Head of caudate nucleus (tissue), 42 donors: ENCODE measurements at places on chromosomes 6 and 20.
A peak's percentile ranks its signal among the peaks of the same experiment; 100 is the strongest.

DNA sequence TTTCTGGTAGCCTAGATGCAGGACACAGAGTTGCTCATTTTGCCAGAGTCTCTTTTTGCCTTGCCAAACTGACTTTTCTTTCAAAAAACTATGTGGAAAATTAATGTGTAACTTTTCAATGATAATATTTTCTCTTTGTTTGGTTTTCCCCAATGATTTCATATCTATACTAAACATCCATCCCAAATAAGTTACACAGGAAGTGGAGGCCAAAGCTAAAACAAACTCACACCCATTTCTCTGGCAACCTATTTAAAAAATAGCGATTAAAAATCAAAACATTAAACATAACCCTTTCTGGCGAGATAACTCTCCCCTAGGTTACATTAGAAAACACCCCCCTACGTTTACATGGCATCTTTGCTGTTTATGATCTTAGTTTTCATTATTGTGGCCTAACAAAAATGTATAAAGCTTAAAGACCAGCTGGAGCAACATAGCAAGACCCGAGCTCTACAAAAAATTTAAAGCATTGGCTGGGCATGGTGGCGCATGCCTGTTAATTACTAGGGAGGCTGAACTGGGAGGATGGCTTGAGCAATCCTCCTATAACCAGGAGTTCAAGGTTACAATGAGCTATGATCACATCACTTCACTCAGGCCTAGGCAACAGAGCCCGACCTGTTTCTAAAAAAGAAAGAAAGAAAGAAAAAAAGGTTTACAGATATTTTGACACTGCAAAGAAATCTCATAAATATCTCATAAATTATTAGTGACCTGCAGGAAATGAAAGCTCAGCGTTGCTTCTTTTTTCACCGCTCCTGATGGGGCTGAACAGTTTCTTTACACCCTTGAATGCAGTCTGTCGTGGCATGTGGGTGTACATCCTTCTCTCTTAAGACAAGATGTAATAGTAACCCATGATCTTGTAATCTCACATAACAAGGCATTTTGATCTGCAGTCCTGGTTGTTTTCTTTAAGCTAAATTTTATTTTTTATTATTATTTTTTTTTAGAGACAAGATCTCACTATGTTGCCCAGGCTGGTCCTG is 32.8 kb upstream of the CEP85L start:
- no peak for DNase-seq

DNA sequence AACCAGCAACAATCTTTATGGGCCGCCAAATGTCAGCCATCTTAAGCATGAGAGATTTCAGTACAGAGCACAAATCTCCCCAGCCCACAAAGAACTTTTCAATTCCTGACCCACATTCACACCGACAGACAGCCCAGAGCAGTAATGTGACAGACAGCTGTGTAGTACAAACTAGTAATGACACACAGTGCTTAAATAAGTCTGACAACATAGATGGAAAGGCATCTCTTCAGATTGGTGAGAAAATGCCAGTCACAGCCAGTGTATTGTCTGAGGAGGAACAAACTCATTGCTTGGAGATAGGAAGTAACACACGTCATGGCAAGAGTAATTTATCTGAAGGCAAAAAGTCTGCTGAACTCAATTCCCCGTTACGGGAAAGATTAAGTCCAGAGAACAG is 36.0 kb downstream of the KIZ start:
- no peak for DNase-seq

DNA sequence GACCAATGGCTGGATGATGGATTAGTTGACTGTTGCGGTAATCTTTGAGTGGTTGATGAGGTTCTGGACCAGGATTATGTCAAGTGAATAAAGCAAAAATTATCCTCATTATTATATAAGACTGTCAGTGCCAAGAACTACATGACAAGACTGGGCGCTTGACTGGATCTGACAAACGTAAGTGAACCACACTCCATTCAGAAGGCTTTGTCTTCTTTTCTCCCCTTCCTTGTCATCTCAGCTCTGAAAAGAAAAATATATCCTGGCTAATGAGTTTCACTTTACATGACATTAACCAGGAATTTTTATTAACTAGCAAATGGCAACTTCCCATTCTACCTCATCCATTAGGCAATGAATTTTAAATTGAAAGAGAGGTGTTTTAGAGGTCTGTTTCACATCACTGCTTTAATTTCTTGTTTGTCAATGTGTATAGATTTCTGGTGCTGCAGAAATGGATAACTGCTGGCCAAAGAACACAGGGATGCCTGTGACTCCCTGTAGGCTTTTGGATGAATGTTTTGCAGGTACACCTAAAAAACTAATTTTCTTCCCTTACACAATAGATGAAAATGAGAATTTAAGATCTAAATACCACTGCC is 150.1 kb downstream of the ELOVL4 start:
- DNase-seq: no peak

DNA sequence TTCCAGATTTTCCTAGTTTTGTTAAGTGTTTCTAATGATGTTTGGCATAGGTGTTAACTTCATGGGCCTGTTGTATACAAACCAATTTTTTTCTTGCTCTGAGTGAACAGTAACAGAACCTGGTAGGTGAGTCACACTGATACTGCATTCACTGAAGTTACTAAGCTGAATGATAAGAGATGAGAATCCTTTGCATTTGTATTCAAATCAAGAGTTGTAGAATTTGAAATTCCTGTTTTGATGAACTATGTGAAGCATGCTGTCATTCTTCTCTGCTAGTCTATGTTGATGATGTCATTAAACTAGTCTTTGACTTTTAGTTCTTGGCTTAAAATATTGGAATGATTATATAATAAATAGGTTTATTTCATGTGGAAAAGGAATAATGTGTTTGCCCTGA is 37.9 kb downstream of the PTPRA start:
- no peak for DNase-seq

GRCh38 chr6:154536999-154537398 is 26.5 kb upstream of the CNKSR3 start:
- DNase-seq: no peak

DNA sequence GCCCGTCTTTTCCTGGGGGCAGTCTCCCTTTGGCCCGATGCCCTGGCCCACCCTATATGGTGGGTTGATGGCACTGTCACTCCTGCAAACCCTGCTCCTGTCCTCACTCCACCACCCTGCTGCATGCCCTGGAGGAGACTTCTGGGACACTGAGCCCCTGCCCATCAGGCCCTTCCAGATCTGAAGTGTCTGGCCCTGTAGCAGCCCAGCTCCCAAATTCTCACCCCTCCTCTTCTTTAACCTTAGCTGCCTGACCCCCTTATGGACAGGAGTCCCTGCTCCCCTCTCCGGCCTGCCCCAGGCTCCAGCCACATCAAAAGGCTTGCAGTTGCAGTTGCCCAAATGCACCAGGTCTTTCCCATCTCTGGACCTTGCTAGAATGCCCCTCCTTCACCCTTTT is 20.8 kb upstream of the SLC32A1 start:
- DNase-seq: no peak

- DNase-seq: peak; percentile 49
Observed at GRCh38 chr20:49186535-49187329, 1.4 kb downstream of the STAU1 start.

DNA sequence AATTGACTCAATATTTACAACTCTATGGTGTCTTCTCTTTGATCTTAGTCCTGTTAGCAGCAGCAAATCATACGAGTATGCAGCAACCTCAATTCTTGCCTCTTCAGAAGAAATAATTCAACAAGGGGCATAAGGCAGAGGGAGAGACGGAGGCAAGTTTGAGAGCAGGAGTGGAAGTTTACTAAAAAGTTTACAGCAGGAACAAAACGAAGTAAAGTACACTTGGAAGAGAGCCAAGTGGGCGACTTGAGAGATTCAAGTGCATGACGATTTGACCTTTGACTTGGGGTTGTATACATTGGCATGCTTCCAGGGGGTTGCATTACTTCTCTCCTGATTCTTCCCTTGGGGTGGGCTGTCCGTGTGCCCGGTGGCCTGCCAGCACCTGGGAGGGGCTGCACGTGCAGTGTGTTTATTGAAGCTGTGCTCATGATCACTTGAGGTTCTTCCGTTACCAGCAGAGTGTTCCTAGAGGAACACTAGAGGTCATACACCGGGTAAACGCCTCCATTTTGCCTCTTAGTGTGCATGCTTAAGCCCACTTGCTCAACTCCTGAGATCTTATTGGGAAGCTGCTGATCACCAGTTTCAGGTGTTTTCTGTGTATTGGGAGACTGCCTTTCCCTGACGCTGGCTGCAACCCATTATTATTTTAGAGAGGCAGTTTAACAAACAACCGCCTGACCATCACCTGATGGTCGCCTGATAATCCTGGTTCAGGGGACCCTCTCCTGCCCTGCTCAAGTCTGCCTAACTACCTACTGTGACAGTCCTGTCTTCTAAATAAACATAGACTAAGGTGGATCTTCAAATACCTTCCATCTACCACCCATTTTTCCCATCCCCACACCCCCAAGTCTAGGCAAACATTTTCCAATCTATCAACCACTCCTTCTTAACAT is 172.4 kb upstream of the MYLIP start:
- DNase-seq: no peak

- DNase-seq: no peak
Observed at GRCh38 chr6:16336056-16336818, 97.8 kb downstream of the GMPR start.

GRCh38 chr20:50449738-50450492 is 60.3 kb upstream of the PTPN1 start:
- DNase-seq: no peak

DNA sequence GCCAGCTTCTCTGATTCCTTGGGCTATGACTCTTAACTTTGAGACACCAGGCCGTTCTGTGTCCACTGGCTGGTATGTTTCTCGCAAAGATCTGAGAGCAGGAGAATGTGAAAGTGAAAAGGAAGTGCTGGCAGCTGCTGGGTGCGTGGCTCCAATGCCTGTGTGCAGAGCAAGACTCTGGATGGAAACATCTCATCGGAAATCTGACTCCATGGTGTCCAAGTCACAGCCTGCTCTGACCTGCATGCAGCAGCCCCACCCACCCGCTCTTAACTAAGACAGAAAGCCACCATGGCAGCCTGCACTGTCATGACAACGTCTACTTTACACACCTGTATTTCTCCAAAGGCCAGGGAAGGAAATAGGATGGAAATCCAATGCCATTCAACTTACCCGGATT is 66.3 kb upstream of the MPC1 start:
- DNase-seq: no peak

DNA sequence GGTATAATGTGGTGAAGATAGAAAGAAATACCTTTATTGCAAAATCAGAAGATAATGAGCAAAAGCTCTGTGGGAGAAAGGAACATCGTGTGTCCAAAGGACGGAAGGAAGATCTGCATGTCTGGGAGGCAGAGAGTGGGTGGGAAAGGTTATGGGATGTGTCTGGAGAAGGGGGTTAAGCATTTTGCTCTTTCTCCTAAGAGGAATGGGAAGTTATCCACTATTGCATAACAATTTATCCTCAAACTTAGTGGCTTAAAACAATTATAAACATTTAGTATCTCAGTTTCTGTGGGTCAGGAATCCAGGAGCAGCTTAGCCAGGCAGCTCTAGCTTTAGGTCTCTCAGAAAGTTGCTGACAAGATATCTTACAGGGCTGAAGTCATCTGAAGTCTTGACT is 229.1 kb upstream of the CITED2 start:
- DNase-seq: no peak

DNA sequence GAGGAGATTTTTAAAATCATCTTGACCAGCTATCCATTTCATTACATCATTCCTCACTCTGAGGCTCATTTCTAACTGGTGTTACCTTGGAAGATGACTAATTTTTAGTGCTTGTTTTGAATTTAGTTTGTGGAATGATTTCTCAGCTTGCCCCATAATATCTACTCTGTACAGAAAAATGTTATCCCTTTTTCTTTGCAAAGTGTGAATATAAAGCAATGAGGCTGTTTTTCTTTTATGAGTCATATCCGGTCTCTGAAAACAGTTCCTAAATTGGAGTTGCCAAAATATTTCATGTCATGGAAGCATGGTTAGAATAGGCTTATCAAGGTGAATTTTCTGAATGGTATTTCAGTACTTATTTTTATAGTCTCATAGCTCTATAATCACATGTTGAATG is 43.8 kb downstream of the FUT9 start:
- DNase-seq: no peak

DNA sequence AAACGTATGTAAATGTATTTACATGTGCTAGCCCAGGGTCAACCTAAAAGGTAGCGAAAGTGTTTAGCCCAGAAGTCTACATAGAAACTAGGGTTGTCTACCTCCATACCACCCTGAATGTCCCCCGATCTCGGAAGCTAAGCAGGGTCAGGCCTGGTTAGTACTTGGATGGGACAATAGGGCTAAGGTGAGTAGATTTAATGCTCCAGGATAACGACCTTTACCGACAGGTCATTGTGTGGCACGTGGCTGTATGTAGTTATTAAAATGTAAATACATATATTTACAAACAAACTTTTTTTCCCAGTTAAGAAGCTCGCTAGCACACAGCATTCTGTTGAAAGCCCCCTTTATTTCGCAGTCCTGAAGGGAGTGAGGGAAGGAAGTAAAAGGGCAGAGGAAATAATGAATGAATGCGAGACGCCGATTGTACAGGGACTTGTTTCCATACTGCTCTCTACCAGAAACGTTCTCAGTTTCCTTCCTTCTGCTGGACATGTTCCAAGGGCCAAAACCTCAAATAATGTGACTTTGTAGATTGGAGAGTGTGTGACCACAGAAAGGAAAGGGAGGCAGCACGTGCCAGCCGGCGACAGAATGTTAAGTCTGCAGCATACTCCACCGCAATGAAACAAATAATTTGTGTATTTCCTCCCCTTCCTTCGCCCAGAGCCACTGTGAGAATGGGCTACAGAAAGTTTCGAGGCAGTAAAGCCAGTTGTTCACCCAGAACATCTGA is 612 bp downstream of the ADAT2 start:
- peak; percentile 13 for DNase-seq

DNA sequence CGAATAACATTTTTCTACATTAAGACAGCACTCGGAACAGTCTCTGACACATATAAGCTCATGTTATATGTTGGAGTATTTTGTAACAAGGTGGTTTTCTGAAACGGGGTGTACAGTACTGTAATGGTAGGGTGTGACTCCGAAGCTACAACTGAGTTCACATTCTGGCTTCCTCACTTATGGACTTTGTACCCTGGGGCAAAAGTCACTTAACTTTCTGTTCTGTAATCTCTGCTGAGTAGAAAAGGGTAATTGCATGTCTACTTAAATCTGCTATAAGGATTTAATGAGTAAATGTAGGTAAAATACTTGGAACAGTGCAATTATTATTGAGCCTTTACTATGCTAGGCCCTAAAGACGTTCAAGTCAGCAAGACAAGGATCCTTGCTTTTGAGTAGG is 4.7 kb upstream of the LTV1 start:
- DNase-seq: no peak

- no peak for DNase-seq
Observed at GRCh38 chr6:10390495-10391298, 24.2 kb downstream of the TFAP2A start.

GRCh38 chr6:113842165-113842564 is 15.0 kb upstream of the MARCKS start:
- no peak for DNase-seq

GRCh38 chr6:10441655-10442009 is 26.8 kb upstream of the TFAP2A start:
- DNase-seq: no peak

DNA sequence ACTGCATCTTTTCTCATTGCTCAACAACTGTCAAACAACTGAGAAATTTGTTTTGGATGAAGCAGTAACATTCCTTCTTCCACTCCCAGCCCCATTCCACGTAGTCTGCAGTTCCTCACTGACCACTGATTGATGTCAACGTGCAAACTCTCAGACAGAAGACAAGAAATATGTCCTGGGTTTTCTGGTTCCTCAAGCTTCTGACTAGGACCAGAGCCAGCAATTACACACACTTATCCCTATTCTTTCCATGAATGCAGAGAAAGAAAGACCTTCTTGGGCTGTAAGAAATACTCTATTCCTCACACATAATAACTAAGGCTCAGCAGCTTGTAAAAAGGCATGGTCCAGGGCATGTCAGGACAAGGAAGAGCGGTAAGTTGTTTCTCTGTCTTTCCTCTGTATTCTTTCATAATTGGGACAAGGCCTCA is 790.1 kb upstream of the SLC35B3 start:
- no peak for DNase-seq
